ENCODE measurements at places on chromosomes 7 and 10.
A peak's percentile ranks its signal among the peaks of the same experiment; 100 is the strongest.

- no peak for DNase-seq
Measured at GRCh38 chr7:33669251-33669670, 236.1 kb upstream of the BMPER start.

- no peak for DNase-seq
Measured at GRCh38 chr7:24703296-24703695, 54.0 kb downstream of the GSDME start.

DNA sequence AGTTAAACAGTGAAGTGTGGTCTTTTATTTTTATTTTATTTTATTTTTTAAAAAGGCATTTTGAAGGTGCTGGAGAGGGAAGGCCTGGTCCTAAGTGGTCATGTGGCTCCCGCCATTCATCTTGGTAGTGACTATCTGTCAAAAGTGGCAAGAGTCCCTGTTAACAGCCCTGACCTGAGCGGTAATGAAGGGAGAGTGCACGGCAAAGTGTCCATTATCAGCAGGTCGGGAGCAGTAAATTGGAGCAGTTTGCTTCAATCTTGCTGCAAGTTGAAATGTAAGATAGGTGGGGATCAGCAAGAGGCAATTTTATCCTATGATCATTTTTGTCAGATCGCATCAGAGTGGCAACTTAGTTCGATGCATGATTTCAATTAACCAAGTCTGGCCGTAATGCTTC is 227.4 kb upstream of the SP4 start:
- no peak for DNase-seq

DNA sequence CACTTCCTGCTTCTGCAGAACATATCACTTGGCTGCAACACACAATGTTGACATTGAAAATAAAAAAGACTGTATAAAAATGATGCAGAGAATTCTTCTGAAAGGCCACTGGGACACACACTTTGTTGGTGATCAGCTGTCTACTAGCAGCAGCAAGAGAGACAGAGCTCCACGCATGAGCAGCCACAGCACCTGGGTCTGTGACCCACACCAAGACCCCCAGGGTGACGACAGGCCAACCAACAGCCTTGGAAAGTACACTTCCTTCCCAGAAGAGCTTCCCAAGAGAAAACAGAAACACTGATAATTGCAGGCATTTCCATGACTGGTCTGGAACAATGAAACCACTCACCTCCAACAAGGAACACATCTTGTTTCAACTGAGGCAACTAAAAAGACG is 239.0 kb downstream of the DIP2C start:
- DNase-seq: peak; percentile 6

GRCh38 chr10:11448545-11449244 is 162.8 kb downstream of the USP6NL start:
- no peak for DNase-seq
